CD4-positive, alpha-beta memory T cell (primary cell): ENCODE measurements at places on chromosomes 6 and 20. TPM values are rescaled to one million over a fixed set of nuclear protein-coding genes. Genes with fewer than 3 reads are reported as not detected.

DNA sequence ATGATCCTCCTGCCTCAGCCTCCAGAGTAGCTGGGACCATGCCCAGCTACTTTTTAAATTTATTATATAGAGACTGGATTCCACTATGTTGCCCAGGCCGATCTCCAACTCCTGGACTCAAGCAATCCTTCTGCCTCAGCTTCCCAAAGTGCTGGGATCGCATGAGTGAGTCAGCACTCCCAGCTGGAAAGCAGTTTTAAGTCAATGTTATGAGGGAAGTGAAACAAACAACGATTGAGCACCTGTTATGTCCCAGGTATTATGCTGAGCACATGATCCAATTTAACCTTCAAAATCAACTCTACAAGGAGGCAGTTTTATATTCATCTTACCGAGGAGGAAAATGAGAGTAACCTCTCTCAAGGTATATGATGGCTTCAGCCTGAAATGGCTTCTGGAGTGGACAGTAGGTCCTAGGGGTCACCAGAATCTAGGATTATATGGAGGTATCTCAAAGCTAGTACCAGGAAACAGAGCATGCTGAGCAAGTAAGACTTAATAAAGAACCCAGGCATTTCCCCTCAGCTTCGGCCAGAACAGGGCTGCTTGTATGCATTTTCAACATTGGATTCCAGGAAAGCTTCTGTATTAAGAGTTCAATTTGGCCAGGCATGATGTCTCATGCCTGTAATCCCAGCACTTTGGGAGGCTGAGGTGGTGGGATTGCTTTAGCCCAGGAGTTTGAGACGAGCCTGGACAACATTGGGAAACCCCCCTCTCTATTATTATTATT lies 55.0 kb downstream of the EDN1 start:
- no peak for DNase-seq
- no peaks in the 10 kb centered on the region for H3K4me1 ChIP-seq
- no peak overlapping the region for H3K4me3 ChIP-seq
- H3K36me3 ChIP-seq: no peaks in the 10 kb centered on the region
- H3K27me3 ChIP-seq: no peaks in the 10 kb centered on the region

- no peak overlapping the region for H3K27ac ChIP-seq
- no peak for DNase-seq
- no peaks in the 10 kb centered on the region for H3K27me3 ChIP-seq
- H3K4me3 ChIP-seq: no peak overlapping the region
- no peaks in the 10 kb centered on the region for H3K36me3 ChIP-seq
Observed at GRCh38 chr6:130069485-130069884, 51.1 kb downstream of the L3MBTL3 start.

GRCh38 chr20:10565922-10566897 lies 107.6 kb downstream of the JAG1 start:
- H3K4me3 ChIP-seq: no peak overlapping the region
- no peak overlapping the region for H3K27ac ChIP-seq
- peaks cover 3% of the 10 kb centered on the region for H3K4me1 ChIP-seq
- DNase-seq: no peak
- no peaks in the 10 kb centered on the region for H3K36me3 ChIP-seq
- H3K27me3 ChIP-seq: no peaks in the 10 kb centered on the region

TINAG gene
- not detected for polyA plus RNA-seq

DNA sequence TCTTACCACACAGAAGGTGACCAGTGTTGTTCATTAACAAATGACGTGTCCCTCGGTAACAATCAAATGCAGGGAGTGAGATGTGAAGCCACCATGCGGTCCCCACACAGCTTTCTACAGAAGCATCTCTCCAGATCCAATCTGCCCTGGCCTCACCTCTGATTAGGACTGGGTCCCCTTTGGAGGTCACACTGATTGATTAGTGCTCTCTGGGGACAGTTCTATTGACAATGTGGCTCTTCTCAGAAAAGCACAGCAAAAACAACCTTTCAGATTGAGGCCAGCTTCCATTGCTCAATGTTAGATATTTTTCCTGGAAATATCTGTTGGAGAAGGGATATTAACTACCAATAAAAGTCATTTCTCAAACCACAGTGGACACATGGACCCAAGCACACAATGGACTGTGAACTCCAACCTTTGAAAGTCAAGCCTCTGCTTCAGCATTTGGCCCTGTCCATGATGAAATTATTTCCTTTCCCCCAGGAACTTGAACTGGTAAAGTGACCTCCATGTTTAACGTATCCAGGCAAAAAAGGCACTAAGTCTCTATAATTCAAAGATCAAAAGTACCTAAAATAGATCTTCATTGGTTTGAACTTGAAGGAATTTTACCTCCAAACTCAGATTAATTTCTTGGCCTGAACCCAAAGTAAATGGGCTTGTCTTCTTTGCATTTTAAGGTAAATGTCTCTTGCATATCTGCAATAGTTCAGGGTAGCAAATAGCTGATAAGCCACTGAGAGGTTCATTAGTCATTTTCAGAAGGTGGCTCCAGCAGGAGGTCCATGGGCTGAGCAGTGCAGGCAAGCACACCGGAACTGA lies 118.5 kb downstream of the FOXA2 start:
- H3K4me1 ChIP-seq: no peaks in the 10 kb centered on the region
- H3K4me3 ChIP-seq: no peak overlapping the region
- DNase-seq: no peak
- no peaks in the 10 kb centered on the region for H3K27me3 ChIP-seq

OTOR gene
- not detected for polyA plus RNA-seq

HLA-DQA2 gene
- 0.77 TPM for polyA plus RNA-seq

TPD52L1 gene
- 0.62 TPM for polyA plus RNA-seq

GRCh38 chr6:40558102-40558501 lies 29.1 kb downstream of the LRFN2 start:
- H3K4me3 ChIP-seq: no peak overlapping the region
- H3K4me1 ChIP-seq: no peaks in the 10 kb centered on the region
- no peaks in the 10 kb centered on the region for H3K27me3 ChIP-seq
- DNase-seq: no peak
- no peak overlapping the region for H3K27ac ChIP-seq
- no peaks in the 10 kb centered on the region for H3K36me3 ChIP-seq

DNA sequence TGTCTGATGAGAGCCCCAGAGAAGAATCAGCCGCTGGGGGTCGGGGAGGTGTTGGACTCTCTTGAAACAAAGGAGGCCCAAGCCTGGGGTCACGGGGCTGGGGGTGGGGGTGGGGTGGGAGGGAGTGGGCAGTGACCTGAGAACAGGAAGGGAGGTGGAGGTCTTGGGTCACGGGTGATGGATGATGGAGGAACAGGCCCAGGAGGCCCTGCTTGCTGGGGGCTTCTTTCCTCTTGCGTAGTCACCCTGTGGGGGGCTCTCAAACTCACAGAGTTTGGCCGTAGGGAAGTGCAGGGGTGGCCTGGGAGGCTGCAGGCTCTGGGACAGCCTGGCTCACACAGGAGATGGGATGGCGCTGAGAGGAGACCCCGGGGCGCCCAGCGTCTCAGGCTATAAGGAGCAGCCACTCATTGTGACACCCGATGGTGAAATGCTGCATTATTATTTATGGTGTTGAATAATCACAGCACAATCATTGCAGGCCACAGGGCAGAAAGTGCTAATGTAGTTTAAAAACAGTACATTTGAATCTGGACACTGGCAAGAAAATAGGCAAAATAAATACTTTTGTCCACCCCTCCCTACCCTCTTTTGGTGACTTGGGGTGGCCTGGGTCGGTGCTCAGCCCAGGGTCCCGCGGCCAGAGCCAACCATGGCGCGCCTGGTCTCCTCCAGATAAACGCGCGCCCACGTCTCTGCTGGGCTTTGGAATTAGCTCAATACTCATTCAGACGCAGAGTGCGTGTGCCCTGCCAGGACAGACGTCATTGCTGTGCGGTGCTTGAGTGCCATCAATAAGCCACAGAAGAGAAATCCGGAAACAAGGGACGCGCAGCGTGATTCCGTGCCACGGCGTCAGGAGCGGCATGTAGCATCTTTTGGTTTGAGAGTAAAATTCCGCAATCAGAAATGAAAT lies 27.3 kb upstream of the BHLHE23 start:
- H3K27ac ChIP-seq: no peak overlapping the region
- peaks cover 7% of the 10 kb centered on the region for H3K4me1 ChIP-seq
- H3K27me3 ChIP-seq: no peaks in the 10 kb centered on the region
- DNase-seq: no peak
- H3K36me3 ChIP-seq: no peaks in the 10 kb centered on the region

DNA sequence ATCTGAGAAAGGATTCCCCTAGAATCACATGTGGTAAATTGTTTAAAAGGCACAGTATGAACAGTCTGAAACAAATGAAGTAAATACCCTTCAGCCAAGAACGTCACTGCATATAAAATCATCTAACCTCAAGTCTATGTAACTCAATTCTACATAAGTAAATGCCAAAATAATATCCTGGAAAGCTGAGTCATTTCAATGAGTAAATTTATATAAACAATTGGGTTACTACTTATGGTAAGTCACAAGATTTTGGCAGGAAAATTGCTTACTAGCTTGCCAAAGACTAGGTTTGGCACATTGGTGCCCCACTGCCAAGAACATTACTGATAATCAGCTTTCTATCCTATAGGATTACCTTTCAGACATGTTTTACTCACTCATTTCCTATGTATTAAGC lies 8.4 kb downstream of the GMDS start:
- H3K4me3 ChIP-seq: no peak overlapping the region
- no peak overlapping the region for H3K27ac ChIP-seq
- H3K27me3 ChIP-seq: no peaks in the 10 kb centered on the region
- H3K36me3 ChIP-seq: no peaks in the 10 kb centered on the region
- no peak for DNase-seq

GRCh38 chr6:31666337-31666965 lies 571 bp downstream of the CSNK2B start:
- no peak for DNase-seq
- peak overlapping the region; percentile 92 for H3K27ac ChIP-seq
- H3K4me1 ChIP-seq: peaks cover 52% of the 10 kb centered on the region
- no peaks in the 10 kb centered on the region for H3K27me3 ChIP-seq
- H3K4me3 ChIP-seq: peak overlapping the region; percentile 96

DNA sequence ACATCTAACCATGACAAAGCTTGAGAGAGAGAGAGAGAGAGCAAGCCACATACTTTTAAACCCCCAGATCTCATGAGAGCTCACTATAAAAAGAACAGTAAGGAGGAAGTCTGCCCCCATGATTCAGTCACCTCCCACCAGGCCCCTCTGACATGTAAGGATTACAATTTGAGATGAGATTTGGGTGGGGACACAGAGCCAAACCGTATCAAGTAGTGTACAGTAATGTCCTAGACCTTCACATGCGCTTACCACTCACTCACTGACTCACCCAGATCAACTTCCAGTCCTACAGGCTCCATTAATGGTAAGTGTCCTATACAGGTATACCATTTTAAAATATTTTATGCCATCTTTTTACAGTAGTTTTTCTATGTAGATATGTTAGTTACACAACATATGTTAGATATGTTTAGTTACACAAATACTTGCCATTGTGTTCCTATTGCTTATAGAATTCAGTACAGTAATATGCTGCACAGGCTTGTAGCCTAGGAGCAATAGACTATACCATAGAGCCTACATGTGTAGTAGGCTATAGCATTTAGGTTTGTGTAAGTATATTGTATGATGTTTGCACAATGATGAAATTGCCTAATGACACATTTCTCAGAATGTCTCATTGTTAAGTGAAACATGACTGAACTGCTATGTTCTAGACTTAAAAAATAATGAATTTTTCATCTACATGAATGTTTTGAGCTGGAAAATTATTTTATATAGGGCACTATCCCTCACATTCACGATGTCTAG lies 11.7 kb downstream of the TSPYL1 start:
- H3K4me3 ChIP-seq: no peak overlapping the region
- H3K27ac ChIP-seq: no peak overlapping the region
- H3K27me3 ChIP-seq: no peaks in the 10 kb centered on the region

FOXA2 gene
- polyA plus RNA-seq: not detected

- DNase-seq: no peak
- H3K36me3 ChIP-seq: no peaks in the 10 kb centered on the region
- no peak overlapping the region for H3K27ac ChIP-seq
Observed at GRCh38 chr20:9081423-9081966, 12.6 kb downstream of the PLCB4 start.
